ENCODE measurements at places on chromosomes 11 and 22.

DNA sequence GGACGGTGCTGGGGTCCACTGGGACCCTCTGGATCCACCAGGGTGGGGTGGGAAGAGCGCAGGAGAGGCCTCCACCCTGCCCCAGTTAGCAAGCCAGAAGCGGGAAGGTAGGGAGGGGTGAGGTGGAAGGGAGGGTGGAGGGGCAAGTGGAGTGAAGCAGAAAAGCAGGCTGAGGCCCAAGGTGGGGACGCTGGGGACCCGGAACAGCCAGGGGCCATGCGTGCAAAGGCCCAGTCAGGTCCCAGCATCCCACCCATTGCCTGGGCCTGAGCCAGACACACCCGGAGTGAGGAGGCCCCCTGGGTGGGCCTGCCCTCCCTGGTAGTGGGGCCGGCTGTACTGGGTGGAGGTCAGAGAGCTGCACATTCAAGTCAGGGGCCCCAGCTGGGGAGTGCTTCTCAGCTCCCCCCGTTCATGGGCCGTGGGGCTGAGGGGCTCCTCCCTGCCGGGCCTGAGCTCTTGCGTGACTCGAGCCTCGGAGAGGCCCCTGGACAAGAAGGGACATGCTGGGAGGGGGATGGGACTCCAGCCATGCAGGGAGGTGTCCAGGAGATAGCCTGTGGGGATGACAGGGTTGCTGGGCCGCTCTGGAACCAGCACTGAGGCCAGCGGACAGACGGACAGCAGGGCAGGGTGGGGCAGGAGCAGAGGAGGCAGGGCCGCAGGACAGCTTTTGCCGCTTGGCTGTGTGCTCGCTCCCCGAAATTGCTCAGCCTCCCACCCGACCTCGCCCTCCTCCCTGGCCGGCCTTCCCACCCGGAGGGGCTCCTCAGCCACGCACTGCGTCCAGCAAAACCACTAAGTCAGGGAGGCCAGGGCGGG lies 7.7 kb downstream of the TNNT3 start:
- DNase-seq = no peak

- DNase-seq = no peak
These were observed 1.3 kb downstream of the FAM118A start for GRCh38 chr22:45310977-45311531.

DNA sequence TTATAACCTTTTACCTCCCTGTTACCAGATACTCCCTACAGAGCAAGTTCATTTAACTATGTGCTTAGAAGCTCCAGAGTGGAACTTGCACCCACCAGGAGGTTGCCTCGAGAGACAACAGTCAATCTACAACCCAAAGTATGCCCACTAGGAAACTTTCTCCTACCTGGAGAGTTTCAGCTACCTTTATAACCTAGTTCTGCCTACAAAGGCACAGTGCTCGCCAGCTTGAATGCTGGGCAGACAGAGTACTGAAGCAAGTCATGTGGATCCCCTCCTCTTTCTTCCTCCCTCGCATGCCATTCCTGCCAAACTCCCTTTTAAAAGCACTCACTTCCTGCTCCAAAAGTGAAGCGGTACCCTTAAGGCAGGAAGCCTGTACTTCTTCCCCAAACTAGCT lies 258.9 kb downstream of the SWAP70 start:
- no peak for DNase-seq

- DNase-seq = no peak
These were observed 214.8 kb upstream of the SESN3 start for GRCh38 chr11:95445746-95446333.

GRCh38 chr11:10885703-10886363 lies 28.0 kb upstream of the ZBED5 start:
- no peak for DNase-seq

Measured in stimulated activated CD8-positive, alpha-beta memory T cell treated with anti-CD3 and anti-CD28 coated beads, Interleukin-2, amount 100 ng/mL, for 1 hour (primary cell).